ENCODE measurements at places on chromosomes 2 and 18.

- no peak for DNase-seq
Observed at GRCh38 chr2:227890495-227891079, 19.2 kb downstream of the DAW1 start.

GRCh38 chr18:49499046-49499637 is 12.1 kb upstream of the C18orf32 start:
- no peak for DNase-seq

DNA sequence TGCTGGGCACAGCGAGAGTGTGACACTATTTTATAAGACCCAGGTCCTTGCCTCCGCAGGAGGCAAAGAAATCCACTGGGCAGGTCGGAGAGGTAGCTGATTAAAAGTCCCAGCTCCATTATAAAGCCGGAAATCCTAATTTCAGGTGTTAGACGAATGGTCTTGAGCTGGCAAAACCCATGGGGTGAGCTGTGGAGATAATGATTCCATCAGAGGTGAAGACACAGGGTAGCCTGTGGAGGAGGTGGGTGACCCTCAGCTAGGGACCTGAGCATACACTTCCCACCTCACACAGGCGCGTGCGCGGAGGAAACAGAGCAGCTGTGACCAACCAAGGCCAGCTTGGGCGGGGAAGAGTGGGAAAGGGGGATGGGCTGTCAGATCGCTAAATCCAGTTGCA is 201.7 kb upstream of the CXCR4 start:
- no peak for DNase-seq

DNA sequence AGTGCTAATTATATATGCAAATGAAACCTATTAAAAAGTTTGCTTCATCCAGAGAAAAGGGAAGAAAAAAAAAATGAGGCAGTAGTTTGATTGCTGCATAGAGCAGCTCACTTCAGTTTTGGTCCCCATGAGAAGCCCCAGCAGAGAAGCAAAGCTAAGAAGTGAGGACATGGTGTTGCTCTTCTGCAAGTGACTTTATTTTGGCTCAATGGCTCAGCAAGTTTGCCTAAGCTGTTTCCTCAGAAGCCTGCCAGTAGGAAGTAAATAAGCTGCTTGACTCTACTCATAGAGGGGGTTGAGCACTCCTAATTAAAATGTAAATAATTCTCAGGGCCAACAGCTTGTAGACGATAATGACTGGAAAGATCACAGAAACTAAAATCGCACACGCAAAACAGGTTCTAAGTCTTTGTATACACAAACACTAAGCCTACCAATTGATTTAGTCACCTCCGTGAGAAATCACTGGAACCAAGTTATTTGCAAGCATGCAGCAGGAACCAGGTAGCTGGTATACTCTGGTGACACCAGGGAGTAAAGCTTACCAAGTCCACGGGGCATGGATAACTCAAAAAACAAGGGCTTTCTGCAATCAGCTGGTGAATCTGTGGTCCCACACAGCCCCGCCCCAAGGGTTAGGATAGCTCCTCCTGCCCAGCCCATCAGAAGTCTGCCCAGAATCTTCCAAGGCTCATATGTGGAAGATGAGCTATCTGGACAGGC is 39.7 kb upstream of the NABP1 start:
- no peak for DNase-seq

DNA sequence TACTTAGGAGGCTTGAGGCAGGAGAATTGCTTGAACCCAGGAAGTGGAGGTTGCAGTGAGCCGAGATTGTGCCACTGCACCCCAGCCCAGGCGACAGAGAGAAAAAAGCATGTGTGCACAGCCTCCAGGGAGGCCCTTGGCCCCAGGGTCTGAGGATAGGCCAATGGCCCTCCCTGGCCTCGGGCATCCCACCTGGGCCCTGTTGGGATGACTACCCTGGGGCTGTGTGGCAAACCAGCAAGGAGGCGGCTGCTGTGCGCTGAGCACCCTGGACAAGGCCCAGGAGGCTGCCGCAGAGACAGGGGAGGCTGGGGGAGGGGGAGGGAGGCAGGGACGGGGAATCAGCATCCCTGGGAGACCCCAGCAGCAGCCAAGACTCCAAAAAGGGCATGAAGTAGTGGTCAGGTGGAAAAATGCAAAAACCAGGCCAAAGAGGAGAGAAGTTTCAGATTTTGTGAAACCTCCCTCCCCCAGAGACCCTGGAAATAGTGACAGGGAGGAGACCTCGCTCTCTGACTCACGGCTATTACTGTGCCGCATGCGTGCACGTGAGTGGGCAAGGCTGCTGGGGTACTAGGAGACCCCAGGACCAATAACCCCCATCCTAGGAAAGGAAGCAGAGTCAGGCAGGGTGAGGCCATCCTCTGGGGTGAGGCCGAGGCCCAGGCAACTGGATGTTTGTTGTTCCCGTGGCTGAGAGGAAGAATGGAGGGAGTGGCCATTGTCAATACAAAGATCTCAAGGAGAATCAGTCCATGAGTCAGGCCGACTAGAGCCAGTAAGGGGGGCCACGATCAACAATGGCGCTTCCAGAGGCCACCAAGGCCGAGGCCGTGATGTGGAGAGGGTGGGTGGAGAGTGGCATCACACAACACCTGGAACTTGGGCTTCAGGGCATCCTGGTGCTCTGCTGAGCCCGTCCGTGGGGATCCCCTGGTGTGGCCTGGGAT is 16.0 kb upstream of the B3GNT7 start:
- no peak for DNase-seq

DNA sequence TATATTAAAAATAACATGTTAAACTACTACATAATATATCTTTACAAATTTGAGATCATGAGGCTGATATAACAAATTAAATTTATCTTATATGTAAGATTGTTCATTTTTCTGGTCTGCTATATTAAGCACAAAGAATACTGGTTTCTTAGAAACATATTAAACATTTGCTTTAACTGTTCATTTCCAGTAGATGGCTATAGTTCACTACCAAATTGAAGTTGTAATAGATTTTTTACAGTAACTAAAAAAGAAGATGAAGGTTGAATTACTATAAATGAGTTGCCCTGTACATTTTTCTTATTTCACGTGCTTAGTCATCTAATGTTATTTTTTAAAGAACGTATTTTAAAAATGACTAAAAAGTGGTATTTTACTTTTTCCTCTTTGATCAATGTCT is 57.0 kb downstream of the ZNF407 start:
- no peak for DNase-seq

GRCh38 chr2:148530350-148530749 is 114.2 kb upstream of the EPC2 start:
- no peak for DNase-seq

DNA sequence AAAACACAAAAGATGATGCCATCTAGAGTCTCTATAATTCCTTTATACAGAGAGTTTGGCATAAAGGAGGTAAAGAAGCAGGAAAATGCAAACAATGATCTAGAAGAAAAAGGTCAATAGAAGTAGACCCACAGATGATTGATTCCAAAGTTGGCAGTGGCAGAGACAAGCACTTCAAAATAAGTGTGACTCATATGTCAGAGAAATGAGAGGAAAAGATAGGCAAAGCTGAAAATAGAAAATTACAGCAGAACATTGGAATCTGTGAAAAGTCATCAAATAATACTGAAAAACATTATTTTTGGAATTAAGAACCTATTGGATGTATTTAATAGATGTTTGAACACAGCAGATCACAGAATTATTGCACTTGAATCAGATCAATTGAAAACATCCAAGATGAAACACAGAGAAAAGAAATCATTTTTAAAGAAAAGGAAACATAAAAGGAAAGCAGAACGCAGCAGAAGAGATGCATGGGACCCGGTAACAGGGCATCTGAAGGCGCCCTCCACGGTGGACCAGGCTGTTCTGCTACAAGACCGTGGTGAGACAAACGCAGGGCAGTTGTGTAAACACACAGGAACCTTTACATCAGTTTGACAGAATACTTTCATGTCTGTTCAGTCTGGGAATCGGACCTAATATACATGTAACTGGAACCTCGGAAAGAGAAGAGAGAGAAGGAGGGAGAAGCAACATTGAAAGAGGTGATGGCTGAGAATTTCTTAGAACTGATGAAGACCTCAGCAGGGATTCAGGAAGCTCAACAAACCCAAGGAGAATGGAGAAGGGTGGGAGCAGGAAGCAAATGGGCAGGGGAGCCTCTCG is 74.6 kb upstream of the GPC1 start:
- DNase-seq = no peak

Measured in stimulated activated CD4-positive, alpha-beta T cell treated with anti-CD3 and anti-CD28 coated beads, TNF-alpha, amount 100 ng/mL, for 4 hours (primary cell).